ENCODE measurements at places on chromosomes 12 and 14.

DNA sequence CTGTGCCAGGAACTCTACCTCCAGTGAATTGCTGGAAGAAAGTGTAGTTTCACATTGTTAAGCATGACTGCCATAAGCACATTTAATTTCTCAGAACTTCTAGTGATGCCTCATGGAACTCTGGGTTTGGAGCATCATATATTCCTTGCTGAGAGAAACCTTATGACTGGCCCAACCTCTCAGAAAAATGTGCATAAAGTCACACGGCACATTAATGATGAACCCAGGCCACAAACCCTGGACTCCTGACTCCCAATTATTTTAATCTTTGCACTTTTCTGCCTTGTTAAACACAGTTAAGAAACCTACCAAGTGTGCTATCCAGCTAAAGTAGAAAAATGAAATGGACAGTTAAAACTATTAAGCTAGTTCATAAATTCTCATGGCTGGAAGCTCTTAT lies 5.6 kb downstream of the TCP11L2 start:
- DNase-seq, result no peak

DNA sequence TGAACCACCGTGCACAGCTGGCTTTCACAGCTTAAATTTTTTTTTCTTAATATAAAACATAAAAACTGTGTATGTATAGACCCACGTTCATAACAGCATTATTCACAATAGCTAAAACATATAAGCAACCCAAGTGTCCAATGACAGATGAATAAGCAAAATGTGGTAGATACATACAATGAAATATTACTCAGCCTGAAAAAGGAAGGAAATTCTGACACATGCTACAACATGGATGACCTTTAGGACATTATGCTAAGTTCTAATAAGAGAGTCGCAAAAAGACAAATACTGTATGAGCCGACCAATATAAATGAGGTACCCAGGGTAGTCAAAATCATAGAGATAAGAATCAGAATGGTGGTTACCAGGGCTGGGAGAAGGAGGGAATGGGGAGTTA lies 13.8 kb upstream of the YY1 start:
- no peak for DNase-seq

- no peak for DNase-seq
Measured at GRCh38 chr14:35319509-35319908, 27.3 kb downstream of the PSMA6 start.

- DNase-seq, result no peak
Measured at GRCh38 chr14:31414190-31414833, 6.0 kb downstream of the HEATR5A start.

DNA sequence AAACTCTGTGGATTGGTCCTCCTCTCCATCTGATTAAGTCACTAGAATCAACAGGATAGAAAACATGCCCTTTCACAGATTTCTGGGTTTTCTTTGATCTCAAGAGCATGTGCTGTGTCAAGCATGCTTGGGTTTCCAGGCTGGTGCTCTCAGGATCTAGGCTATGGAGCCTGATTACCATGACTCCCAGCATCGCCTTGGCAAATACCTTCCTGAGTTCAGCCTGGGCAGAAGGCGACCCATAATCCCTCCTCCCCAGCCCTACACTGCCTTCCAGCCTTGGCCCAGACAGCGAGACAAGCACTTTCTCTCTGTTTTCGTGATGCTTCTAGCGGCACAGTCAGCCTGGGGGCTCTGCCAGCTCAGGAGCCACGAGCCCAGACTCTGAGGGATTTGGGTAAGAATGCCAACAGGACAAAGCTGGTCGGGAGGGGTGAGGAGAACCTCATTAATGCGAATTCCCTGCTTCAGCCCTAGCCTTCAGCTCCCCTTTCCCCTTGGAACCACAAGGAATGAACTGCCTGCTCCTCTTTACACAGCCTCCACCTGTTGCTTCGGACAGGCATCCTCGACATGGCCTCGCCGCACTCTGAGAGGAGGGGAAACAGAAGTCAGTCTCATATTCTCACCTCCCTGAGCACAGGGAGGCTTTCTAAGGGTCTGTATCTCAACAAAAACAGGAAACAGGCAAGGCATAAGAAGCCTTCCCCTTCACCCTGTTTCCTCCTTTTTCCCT lies 227.1 kb downstream of the MSRB3 start:
- no peak for DNase-seq

DNA sequence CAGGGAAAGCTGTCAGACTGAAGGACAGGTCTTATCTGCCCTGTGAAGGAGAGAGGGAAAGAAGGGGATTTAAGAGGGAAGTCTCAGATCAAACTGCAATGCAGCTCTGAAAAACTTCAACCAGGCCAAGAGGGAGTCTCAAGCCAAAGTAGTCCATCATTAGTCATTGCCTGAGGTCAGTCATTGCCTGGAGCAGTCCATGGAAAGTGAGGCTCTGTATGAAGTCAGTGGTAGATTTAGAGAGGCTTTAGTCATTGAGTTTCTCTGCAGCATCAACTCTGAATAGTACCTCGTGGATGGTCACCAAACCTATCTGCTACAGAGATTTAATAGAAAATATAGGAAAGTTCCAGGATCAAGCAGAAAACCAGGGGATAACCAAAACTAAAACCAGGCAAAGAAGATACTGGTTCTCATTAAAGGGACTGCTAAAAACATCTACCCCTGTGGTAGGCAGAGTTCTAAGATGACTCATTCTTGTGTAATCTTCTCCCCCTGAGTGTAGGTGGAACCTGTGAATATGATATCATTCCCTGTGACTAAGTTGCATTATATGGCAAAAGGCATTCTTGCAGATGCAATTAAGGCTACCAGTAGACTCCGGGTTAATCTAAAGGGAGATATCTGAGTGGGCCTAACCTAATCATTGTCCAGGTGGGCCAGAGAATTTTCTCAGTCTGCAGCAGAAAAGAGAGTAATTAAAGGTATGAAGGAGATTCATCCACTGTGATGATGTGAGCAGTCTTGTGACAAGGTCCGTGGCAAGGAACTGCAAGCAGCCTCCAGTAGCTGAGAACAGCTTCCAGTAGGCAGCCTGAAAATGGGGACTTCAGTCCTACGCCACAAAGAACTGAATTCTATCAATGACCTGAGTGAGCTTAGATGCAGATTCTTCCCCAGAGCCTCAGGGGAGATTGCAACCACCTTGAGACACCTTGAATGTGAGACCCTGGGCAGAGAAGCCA lies 123.1 kb downstream of the GALC start:
- no peak for DNase-seq

DNA sequence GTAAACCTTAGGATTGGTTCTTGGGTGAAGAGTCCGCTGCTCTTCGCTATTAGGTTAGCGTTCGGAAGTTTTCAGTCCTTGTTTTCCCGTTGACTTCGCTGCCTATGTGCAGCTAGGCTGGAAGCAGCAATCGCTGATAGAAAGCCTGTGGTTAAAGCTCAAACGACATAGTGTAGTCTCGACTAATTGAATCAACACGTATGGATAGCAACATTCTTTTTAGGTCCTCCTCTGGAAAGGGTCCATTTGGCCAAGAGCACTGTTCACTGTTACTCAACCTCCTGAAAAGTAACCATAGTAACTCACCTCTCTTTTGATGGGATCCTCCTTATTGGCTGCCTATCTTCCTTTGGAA lies 355.5 kb downstream of the SNAPC1 start:
- DNase-seq, result no peak

DNA sequence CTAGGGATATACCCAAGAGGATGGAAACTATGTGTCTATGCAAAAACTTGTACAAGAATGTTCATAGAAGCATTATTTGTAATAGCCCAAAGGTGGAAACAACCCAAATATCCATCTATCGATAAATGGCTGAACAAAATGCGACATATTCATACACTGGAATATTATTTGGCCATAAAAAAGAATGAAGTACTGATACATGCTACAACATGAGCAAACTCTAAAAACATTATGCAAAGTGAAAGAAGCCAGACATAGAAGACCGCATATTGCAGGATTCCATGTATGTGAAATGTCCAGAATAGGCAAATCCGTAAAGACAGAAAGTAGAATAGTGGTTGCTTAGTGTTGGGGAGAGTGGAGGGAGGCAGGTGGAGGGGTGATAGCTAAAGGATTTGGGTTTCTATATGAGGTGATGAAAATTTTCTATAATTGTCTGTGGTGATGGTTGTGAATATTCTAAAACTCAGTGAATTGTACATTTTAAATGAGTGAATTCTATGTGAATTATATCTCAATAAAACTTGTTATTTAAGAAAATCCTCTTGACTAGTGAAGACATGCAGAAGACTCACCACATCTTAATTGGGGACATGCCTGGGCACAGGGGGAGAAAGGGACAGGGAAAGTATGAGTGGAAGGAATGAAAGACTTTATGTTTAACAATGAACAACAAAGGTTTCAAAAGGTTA lies 29.8 kb upstream of the SELPLG start:
- DNase-seq, result no peak

DNA sequence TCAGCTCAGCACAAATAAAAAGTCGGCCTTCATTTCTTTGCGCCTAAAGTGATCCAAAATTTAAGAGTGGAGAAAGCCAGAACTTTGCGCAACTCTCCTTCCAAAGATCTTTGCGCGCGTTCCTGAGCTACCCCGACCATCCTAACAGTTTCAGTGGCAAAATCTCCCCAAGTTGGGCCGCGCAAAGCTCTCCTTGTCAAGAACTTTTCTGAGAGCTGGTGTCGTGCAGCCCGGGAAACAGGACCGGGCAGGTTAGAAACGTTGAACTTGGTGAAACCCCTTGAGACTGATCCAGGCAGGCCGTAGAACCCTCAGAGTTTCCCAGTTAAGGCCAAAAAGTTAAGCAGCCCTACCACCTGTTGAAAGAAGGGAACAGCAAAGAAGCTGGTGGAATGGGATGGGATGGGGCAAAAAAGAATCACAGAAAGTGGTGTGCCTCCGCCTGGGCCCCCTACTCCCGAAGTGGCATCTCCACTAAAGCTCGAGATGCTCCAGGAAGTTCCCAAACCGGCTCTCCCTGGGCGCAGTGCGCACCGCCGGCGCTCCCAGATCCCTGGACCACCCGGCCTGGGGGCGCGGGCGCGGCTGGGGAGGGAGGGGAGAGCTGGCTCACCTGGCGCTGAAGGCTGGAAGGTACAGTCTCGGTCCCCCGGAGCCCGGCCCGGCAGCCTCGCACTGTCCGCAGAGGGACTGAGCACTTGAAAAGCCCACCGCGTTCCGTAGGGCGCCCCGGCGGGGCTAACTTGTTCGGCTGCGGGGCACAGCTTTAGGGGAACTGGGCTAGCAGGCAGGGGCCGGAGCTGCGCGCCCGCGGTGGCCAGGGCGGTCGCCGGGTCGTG lies 768 bp downstream of the DBX2 start:
- no peak for DNase-seq

DNA sequence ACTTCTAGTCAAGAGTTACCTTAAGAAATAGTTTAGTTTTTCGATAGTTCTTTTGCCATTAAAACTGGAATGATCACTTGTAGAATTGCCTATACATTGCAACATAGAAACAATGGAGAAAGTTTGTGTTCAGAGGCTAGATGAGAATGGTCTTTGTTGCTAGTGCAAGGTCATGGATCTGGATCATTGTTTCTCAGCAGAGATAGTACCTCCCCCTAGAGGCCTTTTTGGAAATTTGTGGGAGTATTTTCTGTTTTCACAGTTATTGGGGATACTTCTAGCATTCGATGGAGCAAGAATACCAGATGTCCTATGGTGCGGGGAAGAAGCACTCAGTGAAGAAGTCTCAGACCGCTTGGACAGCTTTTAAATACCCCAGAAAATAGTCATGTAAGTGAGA lies 138.8 kb upstream of the HMGA2 start:
- DNase-seq, result no peak

- no peak for DNase-seq
Measured at GRCh38 chr14:76919431-76920330, 93.5 kb downstream of the LRRC74A start.

- DNase-seq, result no peak
Measured at GRCh38 chr14:103302966-103303365, 31.1 kb upstream of the EIF5 start.

DNA sequence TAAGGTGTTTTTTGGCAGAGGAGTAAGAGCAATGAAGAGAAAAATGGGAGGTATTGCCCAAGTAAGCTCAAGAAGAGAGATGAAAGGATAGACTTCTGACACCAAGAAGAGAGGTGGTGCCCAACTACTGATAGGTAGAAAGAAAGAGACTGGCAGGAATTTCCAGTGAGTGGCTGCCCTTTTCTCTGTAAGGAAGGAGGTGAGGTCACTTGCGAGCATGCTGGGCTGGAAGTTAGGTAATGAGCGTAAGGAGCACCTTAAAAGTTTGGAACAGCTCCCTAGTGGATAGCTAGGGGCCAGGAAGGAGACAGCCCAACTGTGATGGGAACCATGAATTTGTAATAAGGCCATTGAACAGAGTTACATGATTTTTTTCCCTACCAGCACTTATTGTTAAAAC lies 127.0 kb downstream of the ANO6 start:
- DNase-seq, result no peak

- no peak for DNase-seq
Measured at GRCh38 chr12:9754099-9754927, 6.4 kb downstream of the CD69 start.

- DNase-seq, result no peak
Measured at GRCh38 chr12:51977320-51977753, 25.8 kb downstream of the ACVR1B start.

- DNase-seq, result no peak
Measured at GRCh38 chr12:106271575-106272505, 24.0 kb upstream of the CKAP4 start.

DNA sequence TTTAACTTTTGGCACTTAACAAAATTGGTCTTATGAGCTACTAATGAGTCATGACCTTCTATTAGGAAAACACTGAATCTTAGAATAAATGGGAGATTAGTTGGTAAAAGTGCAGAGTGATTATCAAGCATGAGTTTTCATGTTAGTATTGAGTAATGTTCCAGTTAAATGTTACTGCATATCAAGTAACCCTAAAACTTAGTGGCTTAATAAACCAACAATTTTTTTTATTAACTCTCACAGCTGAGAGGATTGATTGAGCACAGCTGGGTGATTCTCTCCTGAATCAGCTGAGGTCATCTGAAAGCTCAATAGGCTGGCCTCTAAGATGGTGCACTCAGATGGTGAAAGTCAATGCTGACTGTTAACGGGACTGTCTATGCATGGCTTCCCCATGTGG lies 248.6 kb downstream of the BCL11B start:
- no peak for DNase-seq

- no peak for DNase-seq
Measured at GRCh38 chr12:3537719-3538465, 46.9 kb downstream of the PRMT8 start.

DNA sequence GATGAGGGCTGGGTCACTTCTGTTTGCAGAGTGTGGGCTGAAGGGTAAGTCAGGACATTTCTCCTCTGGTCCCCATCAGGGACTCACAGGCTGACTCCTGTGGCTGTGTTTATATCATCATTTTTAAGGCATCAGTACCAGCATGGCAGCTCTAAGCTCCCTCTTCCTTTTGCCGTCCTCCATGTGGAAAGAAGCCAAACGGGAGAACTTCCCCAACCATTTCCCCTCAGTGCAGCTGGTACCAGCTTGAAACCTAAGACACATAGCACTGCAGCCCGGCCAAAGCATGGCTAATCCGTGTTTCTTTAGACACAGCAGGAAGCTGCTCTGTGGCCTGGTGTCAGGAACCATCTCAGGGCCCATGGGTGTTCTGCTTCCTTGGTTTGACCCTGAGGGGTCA lies 31.9 kb upstream of the ATP2A2 start:
- no peak for DNase-seq

GRCh38 chr12:86376052-86376451 lies 119.9 kb upstream of the MGAT4C start:
- no peak for DNase-seq

Measured in stimulated activated CD4-positive, alpha-beta T cell treated with anti-CD3 and anti-CD28 coated beads, TNF-alpha, amount 100 ng/mL, for 4 hours (primary cell).